ENCODE measurements at places on chromosomes 7 and 10.

DNA sequence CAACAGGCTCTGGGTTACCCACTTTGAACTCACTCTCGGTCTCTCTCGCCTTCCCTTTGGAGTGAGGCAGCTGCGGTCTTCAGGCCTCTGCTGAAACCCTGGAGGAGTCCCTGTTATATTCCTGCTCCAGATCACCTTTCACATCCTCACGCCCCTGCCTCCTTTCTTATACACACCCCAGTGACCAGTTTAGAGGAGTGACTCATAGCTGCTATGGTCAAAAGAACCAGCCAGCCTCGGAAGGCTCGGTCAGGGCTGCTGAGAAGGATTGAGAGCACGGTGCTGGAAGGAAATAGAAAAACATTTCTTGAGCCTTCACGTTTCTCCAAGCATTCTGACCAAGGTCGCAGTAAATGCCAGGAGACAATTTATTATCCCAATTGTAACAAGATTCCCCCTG, 28.3 kb upstream of the SVOPL start:
- no peak for DNase-seq

DNA sequence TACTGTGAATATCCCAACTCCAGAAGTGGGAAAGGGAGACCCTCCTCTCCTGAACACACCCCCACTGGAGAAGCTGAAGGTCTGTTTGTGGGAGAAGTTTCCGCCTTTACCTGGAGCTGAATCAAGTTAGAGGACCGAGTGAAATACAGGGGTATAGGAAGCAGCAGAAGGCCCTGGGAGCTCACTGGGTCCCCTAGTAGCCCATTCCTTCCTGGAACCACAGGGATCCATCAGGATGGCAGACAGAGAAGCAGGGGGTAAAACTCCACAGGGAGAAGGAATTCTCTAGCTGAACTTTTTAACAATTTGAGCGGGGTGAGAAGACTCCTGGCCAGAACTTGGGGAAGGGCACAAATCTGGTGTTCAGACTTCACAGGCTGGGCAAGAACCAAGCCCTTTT, 275.8 kb downstream of the GRID1 start:
- no peak for DNase-seq

GRCh38 chr10:53909791-53910190, 891.2 kb downstream of the PCDH15 start:
- no peak for DNase-seq

GRCh38 chr7:116433246-116433645, 66.3 kb upstream of the CAV2 start:
- DNase-seq, result no peak

DNA sequence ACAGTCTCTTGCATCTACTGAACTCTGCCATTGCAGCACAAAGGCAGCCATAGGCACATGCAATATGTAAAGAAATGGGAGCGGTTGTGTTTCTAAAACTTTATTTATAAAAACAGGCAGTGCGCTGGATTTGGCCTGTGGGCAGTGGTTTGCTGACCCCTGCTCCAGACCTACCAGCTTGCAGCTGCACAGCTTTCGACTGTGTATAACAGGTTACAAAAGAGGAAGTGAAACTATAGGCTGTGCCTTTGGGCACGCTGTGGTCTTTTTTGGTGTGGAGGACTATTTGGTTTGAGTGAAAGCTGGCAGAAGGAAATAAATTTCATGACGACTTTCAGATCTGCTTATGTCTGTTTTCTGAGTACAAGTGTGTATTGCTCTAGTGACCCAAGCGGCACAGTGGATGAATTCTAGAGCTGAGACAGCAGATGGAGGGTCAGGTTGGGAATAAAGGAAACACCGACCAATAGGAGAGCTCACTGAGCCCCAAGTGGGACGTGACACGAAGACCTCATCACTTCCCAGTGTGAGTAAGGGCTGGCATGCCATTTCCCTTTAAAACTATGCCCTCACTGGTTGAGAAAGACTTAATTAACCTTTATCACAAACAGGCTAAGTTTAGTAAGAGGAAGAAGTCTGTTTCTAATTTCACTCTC, 152.7 kb downstream of the ANK3 start:
- DNase-seq, result peak; percentile 54

DNA sequence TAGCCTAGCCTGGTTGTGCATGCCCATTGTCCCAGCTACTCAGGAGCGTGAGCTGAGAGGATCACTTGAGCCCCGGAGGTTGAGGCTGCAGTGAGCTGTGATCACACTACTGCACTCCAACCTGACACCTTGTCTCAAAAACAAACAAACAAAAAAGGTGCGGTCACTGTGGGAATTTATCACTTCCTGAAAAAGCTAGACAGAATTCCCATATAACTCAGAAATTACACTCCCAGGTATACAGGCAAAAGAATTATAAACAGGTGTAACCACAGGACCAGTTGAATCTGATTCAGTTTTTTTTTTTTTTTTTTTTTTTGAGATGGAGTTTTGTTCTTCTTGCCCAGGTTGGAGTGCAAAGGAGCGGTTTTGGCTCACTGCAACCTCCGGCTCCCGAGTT, 3.2 kb upstream of the OGDH start:
- no peak for DNase-seq

GRCh38 chr7:129606803-129607202, 4.7 kb upstream of the NRF1 start:
- no peak for DNase-seq

- no peak for DNase-seq
Measured at GRCh38 chr7:40721342-40721949, 586.6 kb downstream of the SUGCT start.

DNA sequence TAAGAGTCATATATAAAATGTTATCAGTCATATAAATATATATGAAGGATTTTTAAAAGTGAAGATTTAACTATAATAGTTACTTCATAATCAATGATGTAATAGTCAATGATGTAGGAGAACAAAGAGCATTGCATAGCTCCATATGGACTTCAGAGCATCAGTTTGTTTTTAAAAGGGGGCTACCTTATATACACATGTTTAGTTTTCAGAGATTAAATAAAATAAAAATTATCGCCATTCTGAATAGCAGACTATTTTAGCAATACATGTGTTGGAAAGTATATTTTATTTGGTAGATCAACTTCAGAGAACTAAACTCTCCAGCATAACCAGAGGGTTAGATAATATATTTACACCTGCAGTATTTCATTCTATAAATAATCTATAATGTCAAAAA, 29.1 kb upstream of the EPC1 start:
- no peak for DNase-seq

DNA sequence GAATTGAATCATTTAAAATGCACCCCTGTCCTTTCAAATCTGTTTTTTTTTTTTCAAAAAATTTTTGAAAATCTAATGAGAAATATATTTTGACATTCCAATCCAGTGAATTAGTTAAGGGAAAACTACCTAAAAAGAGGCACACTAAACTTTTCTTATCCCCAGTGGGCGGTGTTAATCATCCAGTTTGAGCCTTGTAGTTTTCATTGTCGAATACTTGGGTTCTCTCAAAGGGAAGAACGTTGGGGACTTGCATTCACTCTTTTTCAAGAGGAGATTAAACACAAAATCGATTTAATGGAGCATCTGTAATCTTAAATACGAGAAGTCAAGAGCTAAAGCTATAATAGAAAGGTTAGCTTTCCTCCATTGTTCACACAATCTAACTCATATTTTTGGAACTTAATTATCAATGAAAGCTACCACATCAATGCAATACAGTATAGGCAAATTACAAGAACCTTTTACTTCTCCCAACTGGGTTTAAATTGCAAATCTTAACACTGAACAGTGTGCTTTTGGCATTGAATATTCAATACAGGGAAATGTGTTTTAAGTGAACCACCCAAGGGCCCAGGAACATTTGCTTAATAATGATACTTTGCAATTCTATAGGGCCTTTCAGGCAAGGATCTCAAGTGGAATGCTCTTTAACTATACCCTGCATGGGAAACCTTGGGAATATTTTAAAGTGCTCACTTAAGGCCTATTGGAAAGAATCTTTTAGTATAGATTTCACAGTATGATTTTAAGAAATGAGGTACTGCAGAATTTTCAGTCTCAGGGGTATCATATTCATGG, 13.1 kb upstream of the SP8 start:
- no peak for DNase-seq

- peak; percentile 49 for DNase-seq
Measured at GRCh38 chr10:123144697-123145541, 3.0 kb upstream of the HMX2 start.

DNA sequence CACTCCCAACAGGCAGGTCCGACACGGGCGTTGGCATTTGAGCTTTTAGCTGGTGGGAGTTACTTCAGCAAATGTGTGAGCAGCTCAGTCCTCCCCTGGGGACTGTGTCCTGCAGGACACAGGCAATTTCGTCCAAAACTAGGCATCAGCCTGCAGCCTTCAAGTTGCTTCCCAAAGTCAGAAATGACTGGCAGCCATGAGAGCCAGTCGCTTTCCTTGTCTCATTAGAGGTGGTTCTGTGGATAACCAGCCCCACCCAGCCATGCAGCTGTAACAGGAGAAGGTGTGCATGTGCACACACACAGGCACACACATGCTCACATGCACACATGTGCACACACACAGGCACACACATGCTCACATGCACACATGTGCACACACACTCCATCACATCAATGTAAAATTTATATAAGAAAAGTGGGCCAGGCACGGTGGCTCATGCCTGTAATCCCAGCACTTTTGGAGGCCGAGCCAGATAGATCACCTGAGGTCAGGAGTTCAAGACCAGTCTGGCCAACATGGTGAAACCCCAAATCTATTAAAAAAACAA, 138.8 kb upstream of the TCERG1L start:
- DNase-seq, result no peak

DNA sequence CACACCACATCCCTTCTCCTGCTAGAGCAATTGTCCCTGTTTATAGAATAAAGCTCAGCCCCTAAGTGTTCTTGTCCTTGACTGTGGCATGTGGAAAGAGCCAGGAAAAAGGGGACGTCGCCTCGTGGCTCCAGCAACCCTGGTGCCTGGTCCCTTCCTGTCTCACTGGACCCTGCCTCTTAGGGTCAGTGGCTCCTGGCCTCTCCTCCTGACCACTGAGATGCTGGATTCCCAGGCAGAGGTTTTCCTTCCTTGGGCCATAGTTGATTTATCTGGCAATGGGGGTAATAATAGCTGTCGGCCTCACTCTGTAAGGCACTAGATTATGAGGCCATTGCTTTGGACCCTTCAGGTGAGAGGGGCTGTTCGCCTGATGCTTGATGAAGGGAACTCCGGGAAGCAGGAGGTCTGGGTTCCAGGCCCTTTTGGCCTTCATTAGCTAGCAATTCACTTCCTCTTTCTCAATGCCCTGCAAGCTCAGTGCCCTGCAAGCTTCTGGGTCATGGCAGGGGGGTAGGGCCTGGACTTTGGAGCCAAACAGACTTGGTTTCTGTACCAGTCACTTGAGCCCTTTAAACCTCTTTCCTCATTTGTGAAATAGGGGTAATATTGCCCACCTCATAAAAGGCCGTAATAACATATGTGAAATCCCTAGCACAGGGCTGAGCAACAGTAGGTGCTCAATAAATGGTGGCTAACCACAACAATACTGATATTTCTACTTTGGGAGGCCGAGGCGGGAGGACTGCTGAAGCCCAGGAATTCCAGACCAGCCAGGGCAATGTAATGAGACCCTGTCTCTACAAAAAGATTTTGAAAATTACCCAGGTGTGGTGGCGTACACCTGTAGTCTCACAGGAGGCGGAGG, 1.1 kb downstream of the ASL start:
- no peak for DNase-seq

DNA sequence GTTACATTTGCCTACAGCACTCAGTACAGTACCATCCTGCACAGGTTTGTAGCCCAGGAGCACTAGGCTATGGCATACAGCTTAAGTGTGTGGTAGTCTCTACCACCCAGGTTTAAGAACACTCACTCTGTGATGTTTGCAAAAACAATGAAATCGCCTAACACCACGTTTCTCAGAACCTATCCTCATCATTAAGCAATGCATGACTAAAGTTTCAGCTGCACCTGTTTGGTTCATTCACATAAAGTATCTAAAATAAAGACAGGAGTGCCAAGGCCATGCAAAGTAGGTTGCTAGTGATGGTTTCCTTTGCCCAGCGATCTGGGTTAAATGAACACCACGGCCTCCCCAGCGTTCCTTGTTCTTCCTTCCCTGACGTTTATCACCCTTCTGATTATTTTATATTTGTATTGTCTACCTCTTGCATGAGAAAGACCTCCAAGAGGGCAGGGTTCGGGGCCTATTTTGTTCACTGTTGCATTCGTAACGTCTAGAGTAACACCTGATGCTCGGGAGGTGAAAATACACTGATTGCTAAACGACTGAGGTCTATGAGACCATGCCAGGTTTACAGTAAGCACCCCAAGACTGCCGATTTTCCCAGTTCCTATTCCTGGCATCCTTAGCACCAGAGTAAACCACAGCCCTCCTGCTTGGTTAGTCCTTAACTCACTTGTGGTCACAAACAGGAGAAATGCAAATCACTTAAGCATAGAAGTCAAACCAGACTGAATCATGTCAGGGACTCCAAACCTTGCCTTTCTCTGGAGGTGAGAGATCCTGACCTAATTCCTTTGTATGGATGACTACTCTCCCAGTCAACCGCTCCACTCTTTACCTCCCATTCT, 204.1 kb upstream of the NFE2L3 start:
- no peak for DNase-seq

DNA sequence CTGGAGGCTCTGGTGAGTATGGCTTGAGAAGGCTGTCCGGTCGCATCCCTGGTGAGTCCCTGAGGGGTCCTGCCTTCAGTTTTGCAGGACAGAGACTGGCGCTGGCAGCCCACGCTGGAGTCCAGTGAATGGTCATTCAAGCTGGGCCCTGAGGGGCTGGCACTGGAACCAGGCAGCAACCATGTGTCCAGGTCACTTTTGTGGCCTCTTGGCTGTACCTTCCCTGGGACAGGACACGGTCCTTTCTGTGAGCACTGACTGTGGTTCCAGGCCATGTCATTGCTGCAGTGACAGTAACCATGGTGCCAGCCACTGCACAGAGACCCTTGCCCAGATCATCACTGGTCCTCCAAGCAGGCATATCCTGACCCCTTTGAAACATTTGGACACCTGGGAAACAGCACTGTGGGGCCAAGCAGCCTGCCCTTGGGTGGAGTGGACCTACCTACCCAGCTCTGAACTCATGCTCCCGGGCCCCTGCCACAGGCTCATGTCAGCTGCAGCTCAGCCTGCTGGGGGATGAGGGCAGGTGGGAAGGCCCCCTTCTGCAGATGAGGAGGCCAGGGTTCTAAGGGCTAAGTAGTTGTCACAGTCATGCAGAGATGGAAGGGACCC, 72.1 kb downstream of the ADCY1 start:
- no peak for DNase-seq

- no peak for DNase-seq
Measured at GRCh38 chr7:46115410-46115809, 194.3 kb upstream of the IGFBP3 start.
